ENCODE measurements at places on chromosomes 11 and 22.

DNA sequence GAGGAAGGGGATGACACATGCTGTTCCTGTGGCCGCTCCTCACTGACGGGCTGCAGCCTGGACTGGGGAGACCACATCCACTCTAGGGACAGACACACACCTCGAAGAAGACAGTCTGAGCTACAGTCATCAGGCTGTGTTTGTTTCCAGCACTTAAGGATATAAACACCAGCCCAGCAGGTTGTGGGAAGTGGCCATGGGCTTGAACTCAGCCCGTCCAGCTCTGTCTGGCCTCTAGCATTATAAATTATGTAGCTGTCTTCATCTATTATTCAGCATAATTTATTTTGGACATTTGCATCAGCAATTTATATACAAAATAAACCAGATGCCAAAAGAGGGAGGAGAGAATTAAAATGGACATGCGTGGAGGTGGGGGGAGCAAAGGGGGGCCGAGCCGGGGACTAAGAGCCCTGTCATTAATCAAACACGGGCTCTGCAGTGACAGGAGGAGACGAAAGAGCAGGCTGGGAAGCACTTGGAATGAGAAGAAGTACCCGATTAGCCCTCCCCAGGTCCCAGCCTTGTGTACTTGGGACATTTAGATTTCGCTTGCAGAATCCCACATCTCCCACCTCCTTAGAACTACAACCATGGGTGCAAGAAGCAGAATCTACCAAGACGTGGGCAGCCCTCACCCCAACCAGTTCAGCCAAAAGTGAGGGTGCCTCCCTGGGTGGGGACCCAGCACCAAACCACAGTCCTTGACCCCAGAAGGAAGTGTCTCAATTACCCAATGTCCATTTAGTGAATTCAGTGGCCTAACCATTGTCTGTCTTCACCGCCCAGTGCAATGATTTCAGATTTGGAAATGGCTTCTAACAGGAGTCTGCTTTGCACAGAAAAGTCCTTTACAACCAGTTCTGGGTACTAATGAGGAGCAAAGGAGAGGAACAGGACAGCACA, 309.6 kb downstream of the OPCML start:
- no peak for DNase-seq

DNA sequence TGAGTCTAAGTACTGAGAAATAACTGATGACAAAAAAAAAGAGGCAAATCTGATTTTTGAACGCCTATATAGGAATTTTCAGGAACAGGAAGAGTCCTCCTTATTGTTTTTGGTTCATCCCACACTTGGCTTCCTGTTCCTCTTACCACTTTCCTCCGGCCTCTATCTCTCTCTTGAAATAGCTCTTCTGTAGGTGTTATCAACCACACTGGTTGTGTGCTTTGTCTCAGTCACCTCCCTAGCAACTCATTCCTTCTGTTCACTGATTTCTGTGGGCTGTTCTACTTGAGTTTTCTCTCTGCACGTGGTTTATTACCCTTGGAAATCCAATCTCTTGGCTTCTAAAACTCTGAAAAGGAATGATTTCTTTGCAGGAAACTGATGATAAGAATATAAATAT, 78.7 kb upstream of the C11orf87 start:
- no peak for DNase-seq

DNA sequence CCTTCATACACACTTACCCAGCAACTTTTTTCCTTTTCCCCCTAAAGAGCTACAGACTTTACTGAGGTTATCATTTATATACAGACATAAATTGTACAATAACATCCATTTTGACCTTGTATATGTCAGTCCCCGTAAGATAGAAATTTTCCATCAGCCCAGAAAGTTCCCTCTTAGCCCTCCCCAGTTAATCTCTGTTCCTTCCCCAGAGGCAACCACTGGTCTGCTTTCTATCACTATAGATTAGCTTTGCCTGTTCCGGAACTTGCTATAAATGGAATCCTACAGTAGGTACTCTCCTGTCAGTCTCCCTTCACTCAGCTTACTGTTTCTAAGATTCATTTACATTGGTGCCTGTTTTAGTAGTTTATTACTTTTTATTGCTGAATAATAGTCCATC, 54.9 kb downstream of the TSPAN18 start:
- DNase-seq, result no peak

DNA sequence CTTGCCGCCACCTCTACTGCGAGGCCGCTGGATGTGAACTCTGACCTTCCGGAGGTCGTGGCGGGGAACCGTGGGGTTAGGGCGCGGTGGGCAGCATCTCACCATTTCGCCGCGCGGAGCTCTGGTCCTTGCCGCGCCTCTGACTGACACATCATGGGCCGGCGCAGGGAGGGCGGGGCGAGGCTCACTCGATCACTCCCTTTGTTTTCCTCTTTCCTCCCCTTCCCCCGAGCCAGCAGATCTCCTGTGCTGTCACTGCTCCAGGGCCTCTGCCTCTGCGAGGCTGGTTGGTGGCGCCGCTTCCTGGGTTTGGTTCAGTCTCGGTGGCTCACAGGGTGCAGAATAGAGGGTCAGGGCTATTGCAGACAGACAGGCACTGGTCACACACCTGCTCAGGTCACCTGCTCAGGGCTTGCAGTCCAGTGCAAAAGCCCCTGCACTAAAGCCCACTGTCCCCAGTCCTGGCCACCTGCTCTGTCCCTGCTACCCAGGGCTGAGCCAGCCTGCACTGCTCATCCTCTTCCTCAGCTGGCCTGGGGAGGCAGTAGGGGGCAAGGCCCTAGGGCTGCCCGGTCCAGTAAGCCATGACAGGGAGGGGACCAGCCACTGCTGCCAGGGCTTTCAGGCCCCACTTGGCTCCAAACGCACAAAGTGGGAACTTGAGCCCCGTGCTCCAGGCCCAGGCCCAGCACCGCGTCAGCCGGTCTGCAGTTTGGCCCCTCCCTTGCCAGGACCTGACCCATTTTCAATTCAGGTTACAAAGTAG, 36.2 kb downstream of the PISD start:
- DNase-seq, result no peak

DNA sequence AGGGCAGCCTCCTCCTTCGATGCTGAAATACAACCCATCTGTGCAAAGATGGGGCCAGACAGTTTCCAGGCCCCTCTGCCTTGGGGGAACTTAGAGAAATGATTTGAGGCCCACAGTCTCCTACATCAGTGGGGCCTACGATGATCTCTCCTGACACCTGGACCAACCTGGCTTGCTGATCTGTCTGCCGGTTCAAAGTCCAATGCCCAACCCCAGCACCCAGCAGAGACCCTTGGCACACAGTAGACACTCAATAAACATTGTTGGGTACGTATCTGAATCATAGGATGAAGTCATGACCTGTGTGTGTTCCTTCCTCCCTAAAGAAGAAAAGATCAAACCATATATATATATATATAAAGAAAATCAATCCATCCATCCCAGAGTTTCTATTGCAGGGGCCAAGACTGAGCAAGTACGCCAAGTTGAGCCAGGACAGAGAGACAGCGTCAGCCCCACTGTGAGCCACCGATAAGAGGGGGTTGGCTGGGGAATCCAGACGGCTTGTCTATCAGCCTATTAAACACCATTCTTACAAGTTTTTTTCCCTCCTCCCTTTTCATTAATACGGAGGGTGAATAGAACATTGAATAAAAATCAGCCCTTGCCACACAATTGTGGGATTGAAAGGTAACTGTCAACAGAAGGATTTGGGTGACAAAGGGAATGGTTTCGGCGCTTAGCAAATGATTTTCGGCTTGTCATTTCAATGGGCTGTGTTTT, 244.1 kb downstream of the MN1 start:
- DNase-seq, result no peak

- no peak for DNase-seq
Measured at GRCh38 chr11:12618743-12619540, 55.3 kb upstream of the TEAD1 start.

DNA sequence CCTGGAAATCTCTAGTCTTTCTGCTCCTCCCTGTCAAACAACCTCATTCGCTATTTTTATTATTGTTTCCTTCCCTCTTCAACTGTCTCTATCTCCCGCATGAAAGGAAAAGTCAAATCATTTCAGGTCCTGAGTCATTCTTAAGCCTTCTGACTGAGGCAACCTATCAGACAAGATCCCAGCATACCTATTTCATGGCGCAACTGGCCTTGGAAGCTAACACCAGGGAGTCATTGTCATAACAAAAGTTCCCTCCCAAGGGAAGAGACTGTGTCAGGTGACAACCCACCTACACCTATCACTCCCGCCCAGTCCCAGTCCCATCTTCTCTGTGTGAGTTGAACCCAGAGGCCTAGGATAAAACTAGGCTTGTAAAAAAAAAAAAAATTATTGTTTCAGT, 10.2 kb upstream of the ARHGAP42 start:
- DNase-seq, result no peak

DNA sequence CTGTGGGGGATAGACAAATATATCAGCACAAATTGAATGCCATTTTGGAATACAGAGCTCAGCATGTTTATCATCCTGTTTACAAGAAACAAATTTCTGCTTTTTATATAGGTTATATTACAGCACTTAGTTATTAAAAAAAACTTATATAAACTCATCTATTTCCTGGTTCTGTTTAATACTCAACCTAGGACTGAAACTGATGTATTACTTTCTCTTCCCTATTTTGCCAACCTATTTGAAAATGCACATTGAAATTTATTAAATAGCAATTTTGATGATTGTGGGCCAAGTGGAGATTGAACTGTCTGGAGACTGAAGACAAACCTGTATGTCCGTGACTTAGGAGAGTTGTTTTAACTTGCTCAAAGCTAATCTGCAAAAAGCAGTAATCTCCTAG, 288.3 kb upstream of the ANO3 start:
- no peak for DNase-seq

DNA sequence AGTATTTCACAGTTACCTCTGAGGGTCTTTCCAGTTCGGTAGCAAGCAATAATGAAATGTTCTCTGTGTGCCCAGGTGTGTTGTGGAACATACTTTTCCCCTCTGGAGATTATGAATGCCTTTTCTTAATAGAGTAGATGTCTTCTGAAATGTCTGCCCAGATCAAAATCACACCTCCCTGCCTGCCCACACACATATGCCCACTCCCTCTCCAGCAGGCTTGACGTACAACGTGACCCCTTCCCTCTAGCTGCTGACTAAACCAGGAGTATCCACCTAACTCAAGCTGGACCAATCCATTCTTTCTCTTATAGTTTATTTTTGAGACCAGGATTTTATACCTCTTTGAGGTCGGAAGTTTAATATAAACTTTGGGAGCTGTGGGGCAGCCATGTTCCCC, 48.7 kb downstream of the ME3 start:
- no peak for DNase-seq

GRCh38 chr11:129247135-129247534, 55.0 kb upstream of the ARHGAP32 start:
- no peak for DNase-seq

DNA sequence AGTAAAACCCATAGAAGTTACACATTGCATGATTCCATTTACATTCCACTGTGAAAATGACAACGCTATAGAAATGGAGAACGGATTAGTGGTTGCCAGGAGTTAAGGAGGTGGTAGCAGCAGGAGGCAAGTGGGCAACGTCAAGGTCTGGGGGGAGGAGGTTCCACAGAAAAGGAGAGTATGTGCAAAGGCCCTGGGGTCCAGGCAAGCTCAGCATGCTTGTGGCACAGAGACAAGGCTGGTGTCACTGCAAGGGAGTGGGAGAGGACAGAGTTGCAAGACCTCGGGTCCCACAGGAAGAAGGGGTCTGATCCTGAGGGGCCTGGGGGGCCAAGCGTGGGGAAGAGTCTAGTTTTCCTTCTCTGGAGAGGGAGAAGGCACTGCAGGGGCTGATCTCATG, 240.8 kb downstream of the MN1 start:
- no peak for DNase-seq

GRCh38 chr11:32318071-32319055, 117.0 kb downstream of the WT1 start:
- DNase-seq, result no peak

- DNase-seq, result no peak
Measured at GRCh38 chr11:77619576-77620198, 17.9 kb downstream of the CLNS1A start.

DNA sequence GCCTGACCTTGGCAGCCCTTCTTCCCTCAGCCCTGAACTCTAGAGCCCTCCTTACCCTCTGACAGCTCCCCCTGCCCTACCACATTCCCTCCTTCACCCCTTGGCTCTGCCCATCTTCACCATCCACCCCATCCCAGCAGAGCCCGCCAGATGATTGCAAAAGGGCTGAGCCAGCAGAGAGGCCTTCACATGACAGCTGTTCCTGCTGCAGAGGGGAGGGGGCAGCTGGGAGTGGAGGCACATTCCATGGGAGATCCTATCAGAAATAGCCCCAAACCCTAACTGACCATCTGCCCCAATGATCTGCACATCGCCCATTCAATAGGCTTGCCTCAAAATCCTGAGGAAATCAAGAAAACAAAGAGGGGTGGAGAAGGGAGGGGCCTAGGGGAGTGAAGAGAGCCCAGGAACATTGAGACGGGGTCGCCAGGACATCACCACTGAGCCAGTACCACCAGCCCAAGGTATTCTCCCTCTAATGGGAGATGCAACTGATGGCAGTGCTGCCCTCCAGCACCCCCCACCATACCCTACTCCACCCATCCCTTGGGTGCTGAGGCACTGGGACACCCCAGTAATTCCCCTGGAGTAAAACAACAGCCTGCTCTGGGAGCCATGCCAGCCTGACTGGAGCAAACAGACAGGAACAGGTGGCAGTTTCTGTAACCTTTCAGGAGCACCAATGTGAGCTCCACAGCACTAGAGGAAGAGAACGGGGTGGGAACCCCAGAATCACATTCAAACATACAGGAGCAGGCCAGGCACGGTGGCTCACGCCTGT, 8.0 kb upstream of the AHNAK start:
- DNase-seq, result no peak

- no peak for DNase-seq
Measured at GRCh38 chr11:17066691-17067090, 10.8 kb downstream of the RPS13 start.
